ENCODE measurements at places on chromosomes 6 and 20.

DNA sequence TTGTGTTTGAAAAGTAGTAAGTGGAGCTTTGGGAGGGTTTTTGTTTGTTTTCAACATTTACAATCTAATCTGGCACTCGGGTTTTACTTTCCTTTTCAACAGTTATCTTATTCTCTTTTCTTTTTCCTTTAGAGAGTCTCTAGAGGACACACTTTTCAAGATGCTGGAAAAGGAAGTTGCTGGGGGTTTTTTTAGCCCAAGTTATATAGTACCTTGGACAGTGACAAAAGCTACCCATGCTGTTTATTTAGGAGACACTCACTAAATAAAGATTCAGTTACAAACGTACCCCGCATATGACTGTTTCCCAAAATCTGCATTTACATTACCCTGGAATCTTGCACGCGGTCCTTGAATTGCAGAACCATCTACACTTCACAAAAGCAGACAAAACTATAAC, 78.8 kb downstream of the MAP7 start:
- DNase-seq, result no peak

GRCh38 chr20:54497931-54498718, 22.7 kb downstream of the DOK5 start:
- DNase-seq, result no peak

DNA sequence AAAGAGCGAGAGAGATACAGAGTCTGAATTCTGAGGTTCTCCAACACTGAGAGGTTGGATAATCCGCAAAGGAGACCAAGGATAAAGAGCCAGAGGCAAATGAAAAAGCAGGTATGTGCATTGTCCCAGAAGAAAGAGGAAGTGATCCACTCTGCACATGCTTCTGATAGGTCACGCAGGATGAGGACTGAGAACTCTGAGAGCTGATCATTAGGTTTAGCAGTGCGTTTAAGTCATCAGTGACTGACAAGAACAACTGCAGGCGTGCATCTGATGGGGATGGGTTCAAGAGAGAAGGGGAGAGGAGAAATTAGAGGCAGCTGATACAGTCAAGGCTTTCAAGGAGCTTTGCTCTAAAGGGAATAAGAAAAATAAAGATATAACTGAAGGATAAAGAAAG, 301.2 kb upstream of the SGK1 start:
- no peak for DNase-seq

- no peak for DNase-seq
Measured at GRCh38 chr6:1491591-1492319, 102.4 kb downstream of the FOXF2 start.

GRCh38 chr20:50967586-50967985, 9.0 kb downstream of the MOCS3 start:
- no peak for DNase-seq

DNA sequence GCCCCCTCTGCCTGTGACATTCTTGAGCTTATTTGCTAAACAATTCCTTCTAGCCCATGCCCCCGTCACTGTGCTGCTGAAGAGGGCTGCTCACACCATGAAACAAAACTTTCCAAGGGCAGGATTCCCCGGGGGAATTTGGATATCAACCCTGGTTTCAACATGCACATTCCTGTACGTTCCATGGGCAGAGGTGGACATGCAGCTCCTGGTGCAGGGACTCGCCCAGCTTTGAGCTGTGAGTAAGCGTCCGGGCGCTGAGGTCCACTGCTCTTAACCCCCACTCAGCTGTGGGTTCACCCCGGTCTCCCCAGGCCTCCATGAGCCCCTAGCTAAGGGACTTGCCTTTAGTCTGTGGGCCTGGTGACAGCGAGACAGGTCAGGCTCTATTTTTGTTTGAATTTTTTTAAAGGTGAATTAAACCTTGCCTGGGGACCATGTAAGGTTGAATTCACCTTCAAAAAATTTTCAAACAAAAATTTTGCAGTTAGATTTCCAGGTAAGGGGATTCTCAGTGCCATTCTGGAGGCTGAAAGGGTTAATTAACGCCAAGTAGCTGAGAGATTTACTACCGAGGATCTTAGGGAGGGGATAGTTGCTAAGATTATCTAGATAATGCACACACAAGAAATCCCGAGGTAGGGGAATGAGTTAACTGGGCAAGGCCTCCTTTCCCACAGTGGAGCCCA, 70.3 kb upstream of the SLC22A23 start:
- no peak for DNase-seq

DNA sequence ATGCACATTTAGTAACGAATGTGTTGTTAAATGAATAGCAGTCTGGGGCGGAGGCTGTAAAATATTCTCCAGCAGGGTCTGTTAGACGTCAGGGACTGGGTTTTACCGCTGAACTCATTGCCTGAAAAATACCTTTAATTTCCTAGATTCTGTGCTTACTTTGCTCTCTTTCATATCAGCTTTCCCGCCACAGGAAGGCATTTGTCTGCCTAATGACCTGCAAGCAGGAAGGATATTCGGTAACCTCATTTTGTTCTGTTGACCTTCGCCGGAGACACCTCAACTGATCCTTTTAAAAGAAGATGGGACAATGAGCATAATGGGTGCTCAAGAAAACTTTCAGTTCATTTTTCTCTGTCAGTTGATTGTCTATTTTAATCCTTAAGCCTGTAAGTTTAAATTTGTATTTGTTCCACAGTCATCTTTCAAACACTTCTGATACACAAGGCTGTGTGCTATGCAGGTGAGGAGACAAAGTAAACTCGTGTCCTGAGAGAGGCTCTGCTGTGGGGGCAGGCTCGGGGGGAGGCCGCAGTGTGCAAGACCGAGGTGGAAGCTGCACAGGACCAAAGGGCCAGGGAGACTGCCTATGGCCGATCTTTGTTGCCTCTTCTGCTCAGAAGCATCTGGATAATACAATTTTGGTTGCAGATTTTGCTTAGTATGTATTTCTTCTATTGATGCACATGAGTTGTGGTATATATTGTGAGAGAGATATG, 27.4 kb upstream of the SIM1 start:
- no peak for DNase-seq

GRCh38 chr6:2581011-2581410, 169.7 kb downstream of the MYLK4 start:
- no peak for DNase-seq

DNA sequence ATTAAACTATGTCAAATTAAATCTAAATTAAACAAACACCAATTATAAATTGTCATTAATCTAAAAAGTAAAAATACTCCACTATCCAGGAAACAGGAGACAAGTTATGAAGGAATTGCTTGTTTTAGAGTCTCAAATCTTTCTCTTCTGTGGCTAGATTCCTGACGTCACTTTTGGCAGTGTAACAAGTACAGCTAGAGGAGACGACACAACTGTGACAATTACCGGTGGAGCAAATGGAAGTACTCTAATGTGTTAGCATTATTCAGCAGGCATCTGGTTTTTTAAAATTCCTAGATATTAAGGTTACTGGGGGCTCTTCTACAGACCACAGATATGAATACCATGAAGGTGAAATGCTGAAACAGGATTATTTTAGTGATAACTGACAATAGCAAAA, 1042.7 kb downstream of the EPHA7 start:
- no peak for DNase-seq

DNA sequence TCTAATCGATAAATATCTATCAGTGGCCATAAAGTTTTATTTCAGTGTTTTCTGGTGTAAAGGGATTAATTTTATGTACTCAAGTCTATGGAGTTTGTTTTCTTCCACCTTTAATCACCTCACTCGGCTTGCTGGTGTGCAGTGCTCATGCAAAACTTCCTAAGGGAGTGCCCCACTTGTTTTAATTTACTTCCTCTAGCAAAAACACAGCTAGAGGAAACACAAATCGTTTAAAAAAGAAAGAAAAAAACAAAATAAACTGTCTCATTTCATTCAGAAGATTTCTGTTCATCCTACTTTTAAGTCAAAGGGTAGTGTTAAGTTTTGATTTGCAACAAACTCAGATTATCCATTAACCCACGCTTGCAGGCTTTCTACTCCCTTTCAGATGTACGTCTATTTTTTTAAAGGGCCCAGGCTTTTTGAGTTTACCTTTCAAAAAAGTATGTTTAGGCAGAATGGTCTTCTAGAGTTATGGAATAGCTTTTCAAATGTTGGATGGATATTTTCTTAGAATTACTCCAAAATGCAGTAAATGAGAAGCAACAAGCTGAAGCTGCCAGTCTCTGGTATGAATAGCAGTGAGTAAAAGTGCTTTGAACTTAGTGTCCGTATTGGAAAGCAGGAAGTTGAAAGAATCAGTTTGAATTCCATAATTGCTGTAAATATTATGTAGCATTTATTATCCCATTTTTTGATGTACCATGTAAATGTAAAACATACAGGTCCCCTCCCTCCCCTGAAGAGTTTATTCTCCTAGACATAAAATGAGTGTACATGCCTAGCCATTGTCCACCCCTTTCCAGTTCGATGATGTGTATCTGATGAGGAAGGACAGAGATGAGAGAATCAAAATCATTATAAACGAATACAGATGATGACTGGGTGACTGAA, 113.3 kb downstream of the SLC16A10 start:
- DNase-seq, result no peak

- no peak for DNase-seq
Measured at GRCh38 chr6:7115543-7116231, 7.9 kb downstream of the RREB1 start.

- no peak for DNase-seq
Measured at GRCh38 chr6:117548797-117549301, 53.5 kb downstream of the GOPC start.

DNA sequence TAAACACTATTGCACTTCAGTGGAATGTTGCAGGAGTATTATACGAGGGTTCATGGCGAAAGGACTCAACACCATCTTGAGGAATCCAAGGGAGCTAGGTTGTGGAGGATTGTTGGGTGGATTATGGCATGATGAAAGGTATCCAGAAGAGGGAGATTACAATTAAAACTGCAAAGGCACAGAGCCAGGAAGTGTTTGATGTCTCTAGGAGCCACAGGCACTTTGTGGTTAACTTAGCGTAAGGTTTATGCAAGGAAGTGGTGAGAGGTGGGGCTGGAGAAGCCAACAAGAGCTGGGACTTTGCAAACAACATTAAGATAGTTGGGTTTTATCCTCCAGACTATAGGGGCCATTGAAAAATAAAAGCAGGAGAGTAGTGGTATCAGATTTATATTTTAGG, 86.6 kb upstream of the TPD52L1 start:
- no peak for DNase-seq
